ENCODE measurements at places on chromosomes 5 and 9.

DNA sequence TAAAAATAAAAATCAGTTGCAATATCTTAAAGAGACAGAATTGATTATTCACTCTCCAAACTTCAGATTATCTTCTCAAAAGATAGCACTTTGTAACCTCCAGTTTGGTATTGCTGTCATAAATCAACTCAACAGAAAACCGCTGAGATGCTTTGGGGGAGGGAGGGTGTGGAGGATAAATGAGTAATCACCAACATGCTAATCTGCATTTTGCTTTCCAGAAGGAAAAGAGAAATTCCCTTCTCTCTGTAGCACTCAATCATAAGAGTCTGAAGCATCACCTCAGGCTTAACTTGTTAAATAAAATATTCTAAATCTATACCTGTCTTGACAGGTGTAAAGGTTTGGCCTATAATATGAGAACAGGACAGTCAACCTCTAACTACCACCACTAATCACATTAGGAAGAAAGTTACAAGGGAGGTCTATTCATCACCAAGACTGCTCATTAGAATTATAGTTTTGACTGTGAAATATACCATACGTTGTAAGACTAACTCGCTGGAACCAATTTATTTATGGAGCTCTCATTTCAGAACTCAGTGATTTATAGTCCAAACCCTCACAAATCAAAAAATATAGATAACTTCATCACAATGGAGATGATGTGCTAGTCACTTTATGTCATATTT, 89.0 kb downstream of the PIK3R1 start:
- no peak for DNase-seq

DNA sequence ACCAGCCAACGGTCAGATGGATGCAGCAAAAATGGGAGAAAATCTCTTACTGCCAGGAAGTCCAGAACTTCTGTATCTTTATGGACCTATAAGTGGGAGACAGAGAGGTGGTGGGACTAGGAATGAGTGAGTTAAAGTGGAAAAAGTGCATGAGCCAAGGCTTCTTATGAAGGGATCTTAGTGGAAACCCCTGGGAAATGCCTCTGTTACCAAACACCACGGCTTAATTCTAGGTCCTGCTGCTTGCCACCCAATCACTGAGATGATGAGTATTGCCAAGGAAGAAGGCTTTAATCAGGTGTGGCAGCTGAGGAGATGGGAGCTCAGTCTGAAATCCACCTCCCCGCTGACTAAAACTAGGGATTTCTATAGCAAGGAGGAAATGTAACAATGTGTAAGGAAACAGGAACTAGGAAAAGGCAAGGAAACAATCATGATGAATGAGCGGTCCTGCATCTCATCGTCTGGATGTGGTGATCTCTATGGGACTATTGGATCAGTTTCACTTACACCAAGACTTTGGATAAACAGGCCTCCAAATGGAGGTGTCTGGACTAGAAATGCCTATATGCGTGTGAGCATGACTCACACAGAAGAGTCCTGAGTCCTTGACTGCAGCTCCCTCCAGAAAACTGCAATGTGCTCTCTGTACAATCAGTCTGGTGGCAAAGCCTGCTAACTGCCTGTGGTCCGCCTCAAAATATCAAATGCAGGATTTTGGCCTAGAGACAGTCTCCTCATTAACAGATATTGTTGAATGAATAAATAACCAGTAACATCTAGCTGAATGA, 98.2 kb upstream of the PRR16 start:
- DNase-seq = no peak

DNA sequence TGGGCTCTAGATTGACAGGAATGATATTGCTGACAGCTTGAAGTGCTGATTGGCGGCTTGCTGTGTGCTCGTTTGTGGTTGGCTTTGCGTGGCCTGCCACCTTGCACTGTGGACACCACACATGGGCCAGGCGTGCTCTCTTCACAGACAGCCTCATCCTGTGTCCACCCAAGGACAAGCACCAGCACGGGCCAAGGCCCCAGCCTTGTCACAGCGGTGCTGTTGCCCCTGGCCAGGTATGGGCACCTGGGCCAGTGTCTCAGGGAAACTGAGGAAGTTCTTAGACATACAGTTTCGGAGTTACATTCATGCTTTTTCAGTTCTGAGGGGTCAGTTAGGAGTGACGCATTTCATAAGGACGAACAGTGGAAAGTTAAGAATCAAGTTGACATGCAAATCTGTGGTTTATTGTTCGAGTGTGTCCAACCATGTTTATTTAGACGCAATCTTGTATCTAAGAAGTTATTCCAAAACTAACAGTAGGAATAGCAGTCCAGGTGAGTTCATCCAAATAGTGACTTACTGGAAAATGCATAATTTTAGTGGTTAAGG, 125.9 kb downstream of the EHMT1 start:
- no peak for DNase-seq

GRCh38 chr9:81894891-81895290, 33.3 kb upstream of the SPATA31D4 start:
- DNase-seq = no peak

- DNase-seq = no peak
Measured at GRCh38 chr5:78811866-78812265, 163.3 kb upstream of the LHFPL2 start.

GRCh38 chr9:137761793-137762192, 115.8 kb upstream of the CACNA1B start:
- no peak for DNase-seq

GRCh38 chr9:102035929-102036328, 297.5 kb upstream of the GRIN3A start:
- DNase-seq = no peak

DNA sequence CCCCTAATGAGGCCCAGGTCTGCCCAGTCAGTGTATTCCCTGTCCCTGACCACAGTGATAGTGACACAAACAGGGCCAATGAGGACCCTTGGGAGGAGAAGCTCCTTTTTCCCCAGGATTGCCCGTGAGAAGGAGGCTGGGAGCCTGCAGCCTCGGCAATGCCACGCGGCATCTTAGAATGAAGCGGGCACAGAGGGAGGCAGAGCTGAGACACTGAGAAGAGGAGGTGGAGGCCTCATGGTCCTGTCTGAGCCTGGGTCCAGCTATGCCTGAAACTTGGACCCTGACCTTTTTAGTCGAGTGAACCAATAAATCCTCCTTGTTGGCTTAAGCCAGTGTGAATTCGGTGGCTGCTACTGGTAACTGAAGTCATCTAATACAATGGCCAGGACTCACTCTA, 28.4 kb downstream of the STC2 start:
- DNase-seq = no peak

- no peak for DNase-seq
Measured at GRCh38 chr5:15105799-15106393, 234.3 kb upstream of the ANKH start.

DNA sequence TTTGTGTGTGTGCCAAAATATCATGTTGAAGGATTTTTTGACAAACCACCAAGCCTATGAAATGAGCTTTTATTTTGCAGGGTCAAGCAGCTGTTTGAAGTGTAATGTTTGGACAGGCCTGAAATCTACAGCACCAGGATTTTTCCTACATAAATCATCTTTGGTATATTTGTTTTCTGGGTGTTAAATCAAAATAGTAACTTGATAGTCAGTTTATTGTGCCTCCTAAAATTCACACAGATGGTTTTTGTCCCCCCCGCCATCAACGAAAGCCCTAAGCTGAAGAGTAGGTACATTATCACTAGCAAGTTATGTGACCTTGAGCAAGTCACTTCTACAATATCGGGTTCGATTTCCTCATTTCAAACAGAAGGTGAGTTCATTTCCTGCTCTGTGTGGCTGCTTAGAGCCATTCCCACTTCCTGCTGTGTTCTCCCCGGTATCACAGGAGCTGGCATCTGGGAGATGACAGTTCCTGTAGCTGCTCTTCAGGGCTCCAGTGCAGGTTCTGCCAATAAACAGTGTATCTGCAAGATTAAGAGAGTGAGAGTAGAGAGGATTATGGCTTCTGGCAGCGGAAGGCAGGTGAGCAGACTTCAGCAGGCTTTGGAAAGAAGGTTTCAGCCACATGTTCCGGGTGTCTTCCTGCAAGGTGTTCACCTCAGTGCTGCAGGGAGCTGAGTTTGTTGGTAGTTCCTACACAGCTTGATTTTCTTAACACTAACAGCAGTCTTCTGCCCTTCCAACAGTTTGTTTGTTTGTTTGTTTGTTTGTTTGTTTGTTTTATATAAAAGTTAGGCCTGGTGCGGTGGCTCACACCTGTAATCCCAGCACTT, 48.4 kb upstream of the GNE start:
- peak; percentile 55 for DNase-seq
